Fibroblast of pulmonary artery (primary cell): ENCODE measurements at places on chromosomes 7 and 10.

DNA sequence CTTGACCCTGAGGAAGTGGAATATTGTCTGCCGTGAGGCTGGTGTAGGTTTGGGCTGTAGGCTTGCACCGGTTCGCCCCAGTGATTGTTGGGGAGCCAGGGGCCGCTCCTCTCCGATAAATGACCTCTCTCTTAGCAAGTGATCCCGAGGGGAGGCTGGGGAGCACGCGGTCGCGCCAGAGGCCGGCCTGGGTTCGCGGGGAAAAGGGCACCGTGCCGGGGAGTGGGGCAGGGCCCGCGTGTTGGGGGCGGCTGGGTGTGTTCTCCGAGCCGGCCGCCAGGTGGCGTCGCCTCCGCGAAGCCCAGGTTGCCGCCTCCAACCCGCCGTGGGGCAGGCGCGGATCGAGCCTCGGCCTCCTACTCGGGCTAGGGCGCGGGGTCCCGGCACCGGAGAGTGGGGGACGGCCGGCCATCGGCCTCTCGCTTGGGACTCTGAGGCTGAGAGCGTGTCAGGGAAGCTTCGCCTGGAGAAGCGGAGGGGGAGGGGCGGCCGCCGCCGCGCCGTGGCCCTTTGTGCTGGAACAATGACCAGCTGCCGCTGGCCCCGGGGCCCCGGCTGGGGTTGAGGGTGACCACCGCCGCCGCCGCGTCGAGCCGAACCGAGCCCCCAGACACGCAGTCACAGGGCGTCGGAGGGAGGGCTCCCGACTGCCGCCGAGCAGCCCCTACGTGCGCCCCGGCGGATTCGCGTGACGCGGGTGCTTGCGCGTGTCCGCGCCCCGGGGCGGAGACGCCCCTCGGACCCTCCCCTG, 442 bp upstream of the LZTS2 start:
- peak; percentile 79 for DNase-seq

- DNase-seq = peak; percentile 9
Measured at GRCh38 chr10:67257018-67257417, 331.2 kb downstream of the LRRTM3 start.

DNA sequence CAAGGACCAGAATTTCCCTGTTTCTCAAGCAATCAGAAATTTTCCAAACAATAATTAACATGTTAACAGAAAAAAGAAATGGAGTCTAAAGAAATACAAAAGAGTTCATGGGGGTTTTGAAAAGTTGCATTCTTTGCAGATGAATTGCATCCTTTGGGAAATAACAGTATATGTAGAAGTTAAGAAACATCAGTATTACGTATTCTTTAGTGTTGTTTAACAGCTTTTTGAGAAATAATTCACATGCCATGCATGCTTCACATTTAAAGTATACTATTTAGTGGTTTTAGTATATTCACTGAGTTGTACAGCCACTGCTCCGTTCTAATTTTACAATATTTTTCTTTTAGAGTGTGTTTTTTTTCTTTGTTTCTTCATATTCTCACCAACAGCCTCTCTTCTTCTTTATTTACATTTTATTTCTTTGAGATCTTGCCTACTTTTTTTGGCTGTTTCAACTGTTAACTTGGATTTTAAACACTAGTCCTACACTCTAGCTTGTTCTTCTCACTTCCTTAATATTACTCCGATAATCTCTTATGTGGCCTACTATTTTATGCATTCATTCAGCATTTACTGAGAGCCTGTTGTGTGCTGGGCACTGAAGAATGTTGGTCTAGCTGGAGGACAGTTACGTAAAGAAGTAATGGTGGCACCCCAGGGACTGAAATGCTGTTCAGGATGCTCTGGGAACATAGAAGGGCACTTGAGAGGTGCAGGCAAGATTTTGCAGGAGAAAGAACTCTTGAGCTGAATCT, 330.1 kb downstream of the EXOC4 start:
- peak; percentile 91 for DNase-seq

GRCh38 chr10:15167411-15168290, 842 bp downstream of the NMT2 start:
- DNase-seq = peak; percentile 34

DNA sequence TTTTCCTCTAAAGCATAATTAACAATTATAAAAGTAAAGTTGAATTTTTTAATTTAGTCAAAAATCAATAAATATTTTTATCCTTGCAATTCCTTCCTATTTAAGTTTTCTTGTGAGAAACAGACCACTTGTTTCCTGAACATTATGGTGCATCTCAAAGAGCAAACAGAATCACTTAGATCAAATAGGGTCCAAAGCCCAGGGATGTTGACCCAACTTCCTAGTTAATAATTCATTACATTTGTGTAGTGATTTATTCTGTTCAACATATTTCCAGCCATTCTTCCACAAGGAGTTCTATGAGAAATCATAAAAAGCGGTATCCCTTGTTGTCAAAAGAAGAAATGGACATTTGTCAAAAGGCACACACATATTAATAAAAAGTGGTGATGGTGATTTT, 315.6 kb downstream of the LRRTM3 start:
- DNase-seq = no peak

DNA sequence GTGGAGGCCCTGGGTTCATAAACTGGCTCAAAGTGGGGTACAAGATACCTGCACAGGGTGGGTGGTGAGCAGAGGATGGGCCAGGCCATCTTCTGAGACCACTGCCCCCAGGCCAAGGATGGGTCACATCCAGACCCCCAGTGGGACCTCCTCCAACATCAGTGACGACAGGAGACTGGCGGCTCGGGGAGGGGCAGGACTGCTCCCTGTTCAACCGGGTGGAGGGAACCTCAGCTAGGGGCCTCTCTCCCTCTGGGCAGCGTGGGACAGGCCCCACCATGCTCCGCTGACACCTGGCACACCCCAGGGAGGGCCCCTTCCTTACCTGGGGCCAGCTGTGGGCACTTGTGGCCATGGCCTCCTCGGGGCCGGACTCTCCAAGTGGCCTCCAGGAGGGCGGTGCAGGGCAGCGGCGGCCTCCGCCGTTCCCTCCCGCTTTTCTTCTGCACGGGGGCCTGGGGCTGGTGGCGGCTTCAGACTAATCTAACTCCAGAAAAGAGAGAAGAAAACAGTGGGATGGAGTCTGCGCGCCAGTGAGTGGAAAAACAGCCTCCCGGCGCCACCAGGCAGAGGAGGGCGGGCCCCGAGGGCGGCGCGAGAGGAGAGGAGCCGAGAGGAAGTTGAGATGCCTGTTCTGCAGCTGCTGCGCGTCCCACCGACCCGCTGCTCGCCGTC, at the start of gene CALHM2:
Gene CALHM2 (minus strand): TSS at position 540 of the 675 bp plus-strand sequence. CDS start 2,429 bp downstream, outside the sequence.
- DNase-seq = peak; percentile 57

DNA sequence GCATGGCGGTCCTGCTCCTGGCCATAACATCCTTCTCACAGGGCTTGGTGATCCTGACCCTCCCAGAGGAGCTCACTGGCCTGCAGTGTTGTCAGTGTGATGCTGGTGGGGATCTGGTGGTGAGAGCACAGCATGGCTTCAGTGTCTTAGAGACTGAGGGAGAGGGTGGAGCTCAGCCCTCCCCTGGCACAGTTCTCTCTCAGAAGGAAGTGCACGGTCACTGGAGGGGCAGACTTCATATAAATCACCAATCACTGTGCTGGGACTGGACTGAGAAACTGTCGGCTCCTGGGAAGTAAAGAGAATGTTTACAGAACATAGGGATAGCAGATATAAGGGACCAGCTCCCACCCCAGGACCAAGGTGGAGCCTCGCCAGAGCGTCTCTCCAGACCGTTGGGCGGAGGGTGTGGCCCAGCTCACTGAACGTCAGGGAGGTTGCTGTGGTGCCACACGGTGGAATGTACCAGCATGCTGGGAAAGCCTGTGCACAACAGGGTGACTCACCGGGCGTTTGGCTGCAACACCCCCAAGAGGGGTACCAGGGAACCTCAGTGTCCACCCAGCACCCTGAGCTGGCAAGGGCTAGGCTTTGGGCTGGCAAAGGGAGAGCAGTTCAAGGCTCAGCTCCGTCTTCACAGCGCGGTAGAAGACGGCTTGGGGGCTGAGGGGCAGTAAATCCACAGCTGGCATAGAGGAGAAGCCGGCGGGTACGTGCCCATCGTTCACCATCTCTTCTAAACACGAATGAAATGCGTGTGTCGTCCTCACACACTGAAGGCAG, 8.8 kb upstream of the GET4 start:
- DNase-seq = peak; percentile 38

DNA sequence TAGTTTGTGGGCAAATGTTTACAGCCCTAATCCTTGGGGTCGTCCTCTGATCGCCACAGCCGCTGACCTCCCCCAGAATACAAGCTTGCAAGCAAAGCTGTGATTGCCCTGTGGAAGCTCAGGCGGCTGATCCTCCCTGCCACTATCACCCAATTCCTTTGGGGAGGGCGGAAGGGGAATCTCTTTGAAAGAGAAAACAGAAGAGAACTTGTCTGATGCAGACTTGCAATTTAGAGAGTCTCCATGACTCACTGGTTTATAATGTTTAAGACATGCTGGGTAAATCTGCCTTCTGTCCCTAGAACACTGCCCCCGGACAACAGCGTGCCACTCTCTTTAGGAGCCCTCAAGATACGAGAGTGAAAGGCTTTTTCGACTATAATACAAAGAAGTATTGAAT, 75.5 kb downstream of the NRP1 start:
- DNase-seq = peak; percentile 48

GRCh38 chr7:148356303-148356702, 234.3 kb upstream of the C7orf33 start:
- DNase-seq = no peak

DNA sequence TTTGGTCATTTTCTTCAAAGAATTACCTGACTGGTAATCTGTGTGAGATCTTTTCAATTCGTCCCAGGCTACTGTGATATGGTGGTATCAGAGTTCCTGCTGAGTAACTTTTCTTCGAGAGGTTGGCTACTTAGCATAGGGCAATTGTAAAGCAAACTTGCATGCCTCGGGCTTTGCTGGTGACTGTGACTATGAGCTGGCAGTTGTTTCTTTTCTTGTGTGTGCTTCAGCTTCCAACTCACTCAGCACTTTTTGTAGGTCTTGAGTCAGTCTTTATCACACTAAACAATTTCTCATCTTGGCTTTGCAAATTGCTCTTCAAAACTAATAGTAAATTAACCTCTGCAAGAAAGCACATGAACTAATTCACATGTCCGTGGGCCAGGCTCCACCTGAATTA, 44.3 kb downstream of the PRR15 start:
- DNase-seq = peak; percentile 37

- DNase-seq = no peak
Measured at GRCh38 chr7:157897681-157898080, 560.9 kb downstream of the DNAJB6 start.

DNA sequence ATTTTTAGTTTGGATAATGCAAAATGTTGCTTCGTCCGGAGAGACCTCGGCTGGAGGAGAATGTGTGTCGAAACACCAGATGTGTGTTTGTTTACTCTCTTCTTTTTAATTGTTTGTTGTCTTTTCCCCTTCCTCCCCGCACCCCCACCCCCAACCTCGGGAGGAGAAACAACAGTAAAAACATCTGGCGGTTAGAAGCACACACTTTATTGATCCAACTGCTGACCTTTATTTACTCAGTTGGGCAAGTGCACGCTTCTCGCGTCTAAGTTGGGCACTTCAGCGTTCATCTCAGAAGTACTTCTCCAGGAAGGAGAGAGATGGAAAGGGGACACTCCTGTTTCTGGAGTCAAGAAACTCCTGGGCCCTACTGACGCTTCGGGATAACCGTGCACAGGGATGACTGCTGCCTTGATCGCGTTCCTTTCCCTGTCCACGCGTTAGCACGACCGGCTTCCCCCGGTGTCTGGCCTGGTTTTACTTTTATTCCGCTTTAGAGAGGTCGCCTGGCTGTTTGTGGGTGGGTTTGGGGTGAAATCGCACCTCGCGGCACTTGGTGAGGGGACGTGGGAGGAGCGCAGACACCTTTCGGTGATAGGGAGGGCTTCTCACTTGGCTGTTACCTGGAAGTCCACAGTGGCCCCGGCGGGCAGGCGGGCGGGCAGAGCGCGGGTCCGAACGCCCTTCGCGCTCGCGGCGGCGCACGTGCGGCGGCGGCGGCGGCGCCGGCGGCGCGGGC, 168.3 kb upstream of the PPP1R3A start:
- peak; percentile 30 for DNase-seq

- peak; percentile 49 for DNase-seq
Measured at GRCh38 chr7:37945336-37945735, 24.9 kb downstream of the EPDR1 start.

GRCh38 chr7:113374955-113375354, 256.6 kb upstream of the SMIM30 start:
- DNase-seq = no peak

GRCh38 chr7:99141841-99142726, 1.8 kb downstream of the SMURF1 start:
- peak; percentile 81 for DNase-seq

DNA sequence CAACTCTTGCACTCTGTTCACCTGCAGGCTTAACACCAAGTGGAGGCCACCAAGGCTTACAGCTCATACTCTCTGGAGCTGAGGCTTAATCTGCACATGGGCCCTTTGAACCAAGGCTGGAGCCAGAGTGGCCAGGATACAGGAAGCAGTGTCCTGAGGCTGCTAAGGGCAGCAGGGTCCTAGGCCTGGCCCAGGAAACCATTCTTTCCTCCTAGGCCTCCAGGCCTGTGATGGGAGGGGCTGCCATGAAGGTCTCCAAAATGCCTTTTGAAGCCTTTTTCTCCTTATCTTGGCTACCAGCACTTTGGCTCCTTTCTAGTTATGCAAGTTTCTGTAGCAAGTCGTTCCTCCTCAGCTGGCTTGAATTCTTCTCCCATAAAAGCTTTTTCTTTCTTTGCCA, 68.0 kb upstream of the GNAI1 start:
- DNase-seq = no peak

DNA sequence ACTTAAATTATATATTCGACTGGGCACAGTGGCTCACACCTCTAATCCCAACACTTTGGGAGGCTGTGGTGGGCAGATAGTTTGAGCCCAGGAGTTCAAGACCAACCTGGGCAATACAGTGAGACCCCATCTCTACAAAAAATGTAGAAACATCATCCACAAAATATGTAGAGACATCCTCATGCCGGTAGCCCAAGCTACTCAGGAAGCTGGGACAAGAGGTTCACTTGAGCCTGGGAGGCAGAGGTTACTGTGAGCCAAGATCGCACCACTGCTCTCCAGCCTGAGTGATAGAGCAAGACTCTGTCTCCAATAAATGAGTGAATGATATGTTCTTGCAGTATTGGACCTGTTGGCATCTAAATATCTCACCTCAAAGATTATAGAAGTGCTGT, 22.6 kb upstream of the TNS3 start:
- DNase-seq = no peak

DNA sequence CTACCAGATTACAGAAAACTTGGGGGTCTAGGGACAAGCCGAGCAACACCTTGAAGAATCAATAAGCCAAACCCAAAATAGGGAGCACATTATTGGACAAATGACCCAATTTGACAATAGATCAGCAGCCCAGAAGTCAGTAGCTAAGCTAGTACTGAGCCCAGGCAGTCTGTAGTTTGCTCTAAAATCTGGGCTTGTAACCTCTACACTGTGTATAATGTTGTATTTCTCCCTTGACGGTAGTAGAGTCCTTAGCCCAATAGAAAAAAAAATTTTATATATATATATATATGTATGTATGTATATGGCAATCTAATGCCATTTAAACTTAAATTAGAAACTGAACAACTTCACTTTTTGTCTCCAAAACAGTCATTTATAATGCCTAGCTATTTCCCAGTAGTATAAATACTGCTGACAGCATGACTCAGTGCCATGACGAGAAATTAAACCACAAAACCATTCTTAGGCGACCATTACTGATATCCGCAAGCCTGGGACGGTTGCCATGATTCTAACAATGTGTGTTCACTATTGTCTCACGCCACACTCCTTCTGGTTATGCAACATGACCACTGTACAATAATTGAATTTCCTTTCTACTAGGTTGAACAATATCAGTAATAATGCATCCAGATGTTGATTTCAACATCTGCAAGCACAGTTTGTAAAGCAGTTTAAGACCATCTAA, 110.5 kb downstream of the IPMK start:
- peak; percentile 100 for DNase-seq

GRCh38 chr7:2553831-2554581, 1.3 kb downstream of the BRAT1 start:
- no peak for DNase-seq
